ENCODE measurements at places on chromosomes 11 and 22.

DNA sequence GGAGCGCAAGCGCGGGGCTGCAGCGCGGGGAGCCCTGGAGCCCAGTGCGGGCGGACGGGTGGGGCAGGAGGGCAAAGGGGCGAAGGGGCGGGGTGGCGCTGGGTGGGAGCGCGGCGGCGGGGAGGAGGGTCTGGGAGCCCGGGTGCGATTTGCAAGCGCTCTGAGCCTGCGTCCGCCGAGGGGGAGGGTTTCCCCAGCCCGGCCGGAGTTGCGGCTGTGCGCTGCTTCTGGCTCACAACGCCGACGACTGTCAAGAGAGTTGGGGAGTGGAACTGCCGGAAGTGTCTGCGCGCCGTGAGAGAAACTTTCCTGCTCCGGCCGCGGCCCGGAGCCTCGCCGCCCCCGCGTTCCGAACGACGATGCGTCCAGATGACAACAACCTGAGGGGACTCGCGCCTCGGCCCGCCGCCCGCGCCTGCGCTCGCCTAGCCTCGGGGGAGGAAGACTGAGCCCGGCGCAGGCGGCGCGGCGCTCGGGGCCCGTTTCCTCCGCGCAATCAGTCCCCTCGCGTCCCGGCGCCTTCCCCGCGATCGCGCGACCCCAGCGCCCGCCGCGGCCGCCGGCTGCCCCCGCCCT is at the start of gene ARHGAP42:
Gene ARHGAP42, plus strand, starts transcription at position 235 of the 576 bp plus-strand sequence. CDS start 391 bp downstream, outside the sequence.
- peak; percentile 10 for DNase-seq

GRCh38 chr11:59534676-59535075 is 23.3 kb downstream of the OR4D9 start:
- no peak for DNase-seq

- DNase-seq, result no peak
These were observed 251.1 kb downstream of the RAB38 start for GRCh38 chr11:87924125-87924524.

DNA sequence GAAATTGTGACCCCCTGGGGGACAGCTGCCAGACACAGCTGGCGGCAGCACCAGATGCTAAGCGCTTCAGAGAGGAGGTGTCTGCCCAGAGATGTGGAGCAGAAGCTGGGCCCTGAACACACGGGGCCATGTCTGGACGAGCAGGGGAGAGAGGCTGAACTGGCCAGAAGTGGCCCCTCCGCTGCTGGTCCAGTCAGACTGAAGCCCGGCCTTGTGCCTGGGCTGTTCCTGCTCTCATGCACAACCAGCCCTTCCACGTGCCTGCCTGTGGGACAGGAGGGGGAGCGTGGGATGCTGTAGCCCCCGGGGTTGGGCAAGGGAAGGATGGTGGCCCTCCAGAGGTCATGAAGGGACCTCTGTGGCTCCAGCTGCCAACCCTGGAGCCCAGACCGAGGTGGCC is 1.8 kb downstream of the ADM2 start:
- no peak for DNase-seq

DNA sequence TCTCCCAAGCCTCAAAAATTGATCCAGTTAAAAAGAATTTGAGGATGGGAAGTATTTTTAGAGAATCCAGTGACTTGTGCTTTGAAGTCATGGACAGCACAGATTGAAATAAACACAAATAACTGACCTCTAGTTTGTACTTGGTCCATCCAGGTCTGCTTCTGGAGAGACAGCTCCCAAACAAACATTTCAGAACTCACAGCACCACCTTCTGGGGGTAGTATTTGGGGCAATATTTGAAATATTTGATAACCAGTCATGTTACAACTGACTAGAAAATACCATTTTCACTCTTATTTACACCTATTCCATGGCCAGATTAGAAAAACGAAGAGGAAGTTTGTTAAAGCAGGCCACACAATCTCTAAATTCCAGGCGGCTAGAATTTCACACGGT is 56.2 kb downstream of the CTSC start:
- no peak for DNase-seq

DNA sequence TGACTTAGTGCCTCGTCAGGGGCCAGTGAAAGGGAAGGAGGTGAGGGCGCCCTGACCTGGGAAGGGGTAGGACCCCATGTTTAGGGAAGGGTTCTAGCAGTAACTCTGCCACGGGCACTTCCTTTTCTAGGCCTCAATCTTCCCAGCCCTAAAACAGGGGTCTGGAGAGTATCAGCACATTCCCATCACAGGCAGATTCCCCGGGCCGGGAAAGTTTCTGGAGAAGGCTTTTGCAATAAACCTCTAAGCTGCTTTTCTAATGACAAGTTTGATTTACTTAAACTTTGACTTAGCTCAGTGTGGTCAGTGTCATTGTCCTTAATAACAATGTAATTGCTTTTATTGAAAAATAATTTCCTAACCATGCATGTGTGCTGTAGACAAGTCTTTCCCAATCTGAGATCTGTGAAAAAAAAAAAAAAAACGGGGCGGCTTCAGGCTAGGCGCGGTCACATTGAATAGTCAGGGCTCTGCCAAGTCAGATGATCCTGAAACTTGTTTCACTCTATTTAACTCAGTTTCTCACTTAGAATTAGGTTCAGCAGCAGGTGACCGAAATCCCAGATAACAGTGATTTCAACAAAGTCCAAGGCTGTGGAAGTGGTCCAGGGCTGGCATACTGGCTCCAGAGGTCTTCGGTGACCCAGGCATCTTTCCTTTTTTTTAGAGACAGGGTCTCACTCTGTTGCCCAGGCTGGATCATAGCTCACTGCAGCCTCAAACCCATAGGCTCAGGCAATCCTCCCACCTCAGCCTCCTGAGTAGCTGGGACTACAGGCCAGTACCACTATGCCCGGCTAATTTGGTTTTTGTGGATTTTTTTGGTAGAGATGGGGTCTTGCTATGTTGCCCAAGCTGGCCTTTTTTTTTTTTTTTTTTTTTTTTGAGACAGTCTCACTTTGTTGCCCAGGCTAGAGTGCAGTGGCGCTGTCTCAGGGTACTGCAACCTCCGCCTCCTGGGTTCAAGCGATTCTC is 19.5 kb upstream of the TAB1 start:
- no peak for DNase-seq

DNA sequence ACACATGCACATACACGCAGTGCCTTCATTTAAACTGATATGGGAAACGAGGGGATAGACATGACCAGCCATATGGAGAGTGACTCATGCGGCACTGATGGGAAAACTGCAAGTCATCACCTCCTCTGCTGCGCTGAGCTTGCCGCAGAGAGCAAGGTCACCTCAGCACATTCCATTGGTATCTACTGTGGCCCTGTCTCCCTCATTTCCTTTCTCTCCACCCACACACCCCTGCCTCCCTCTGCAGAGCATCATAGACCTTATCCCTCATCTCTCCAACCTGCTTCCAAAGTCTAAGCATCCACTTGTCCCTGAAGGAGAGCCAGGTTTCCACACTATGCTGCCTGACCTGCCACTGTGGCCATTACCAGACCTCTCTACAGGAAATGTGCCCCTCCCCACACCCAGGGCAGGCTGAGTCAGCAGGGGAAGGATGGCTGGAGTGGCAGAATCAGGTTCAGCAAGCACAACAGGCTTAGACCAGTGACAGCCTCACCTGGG is 116.9 kb upstream of the SNX19 start:
- DNase-seq, result no peak

DNA sequence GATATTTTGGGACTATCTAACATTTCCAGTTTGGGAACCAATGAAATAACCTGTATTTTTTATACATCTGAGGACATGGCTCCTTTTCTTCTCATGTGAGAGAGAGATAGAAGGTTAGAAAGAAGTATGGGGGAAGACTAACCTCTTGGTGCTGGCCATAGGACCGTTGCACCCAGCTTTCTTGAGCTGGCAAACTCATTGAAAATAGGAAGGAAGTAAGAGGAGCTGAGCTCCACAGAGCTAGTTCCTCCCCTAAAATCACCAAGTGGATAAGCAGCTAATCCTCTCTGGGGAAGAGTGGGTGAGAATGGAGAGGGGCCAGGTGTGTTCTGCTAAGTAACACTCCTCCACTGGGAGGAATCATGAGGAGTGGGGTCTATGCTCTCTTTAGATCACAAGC is 387.4 kb upstream of the CADM1 start:
- no peak for DNase-seq

DNA sequence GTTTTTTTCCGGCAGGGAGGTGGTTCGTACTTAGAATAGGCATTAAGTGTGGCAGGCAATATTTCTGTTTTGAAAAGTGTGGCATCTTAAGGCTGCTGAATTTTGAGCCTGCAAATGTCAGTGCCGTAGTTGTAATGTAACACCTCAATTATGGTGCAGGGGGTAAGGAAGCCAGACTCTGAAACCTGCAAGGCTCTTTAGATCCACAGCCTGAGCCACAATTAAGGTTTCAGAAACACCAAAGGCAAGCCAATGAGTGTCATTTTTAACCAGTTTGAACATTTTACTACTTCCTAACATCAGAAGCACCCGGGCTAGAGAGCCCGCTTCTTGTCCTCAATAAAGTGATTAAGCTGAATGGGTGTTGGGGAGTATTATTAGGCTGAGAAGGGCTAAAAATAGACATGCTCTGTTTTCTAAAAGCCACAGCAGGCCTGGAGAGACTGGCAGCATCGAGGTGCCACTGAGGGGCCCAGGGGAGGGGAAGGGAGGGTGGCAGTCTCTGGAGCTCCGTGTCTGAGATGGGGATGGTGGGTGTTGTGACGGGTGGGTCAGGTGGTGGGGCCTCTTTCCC is 113.4 kb downstream of the ZBTB16 start:
- DNase-seq, result no peak

DNA sequence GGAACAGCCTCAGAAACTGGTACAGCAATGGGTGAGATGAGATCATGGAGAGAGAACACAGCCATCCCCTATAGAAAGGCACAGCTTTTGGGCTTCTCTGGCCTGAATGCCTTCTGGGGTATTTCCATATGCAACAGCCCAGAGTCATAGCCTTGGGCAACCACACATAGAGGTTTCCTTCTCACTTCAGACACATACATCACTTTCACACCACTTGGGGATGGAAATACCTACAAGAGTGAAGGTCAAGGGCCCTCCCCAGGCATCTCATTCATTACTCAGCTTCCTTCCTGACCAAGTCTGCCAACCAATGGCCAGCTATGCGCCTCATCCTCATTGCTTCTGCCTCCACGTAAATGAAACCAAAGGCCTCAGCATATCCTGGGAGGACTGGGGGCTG is 17.7 kb upstream of the OLFML1 start:
- no peak for DNase-seq

GRCh38 chr22:41661088-41661487 is 27.6 kb downstream of the SNU13 start:
- DNase-seq, result no peak

GRCh38 chr22:35842519-35842913 is 124.8 kb downstream of the APOL5 start:
- DNase-seq, result no peak

DNA sequence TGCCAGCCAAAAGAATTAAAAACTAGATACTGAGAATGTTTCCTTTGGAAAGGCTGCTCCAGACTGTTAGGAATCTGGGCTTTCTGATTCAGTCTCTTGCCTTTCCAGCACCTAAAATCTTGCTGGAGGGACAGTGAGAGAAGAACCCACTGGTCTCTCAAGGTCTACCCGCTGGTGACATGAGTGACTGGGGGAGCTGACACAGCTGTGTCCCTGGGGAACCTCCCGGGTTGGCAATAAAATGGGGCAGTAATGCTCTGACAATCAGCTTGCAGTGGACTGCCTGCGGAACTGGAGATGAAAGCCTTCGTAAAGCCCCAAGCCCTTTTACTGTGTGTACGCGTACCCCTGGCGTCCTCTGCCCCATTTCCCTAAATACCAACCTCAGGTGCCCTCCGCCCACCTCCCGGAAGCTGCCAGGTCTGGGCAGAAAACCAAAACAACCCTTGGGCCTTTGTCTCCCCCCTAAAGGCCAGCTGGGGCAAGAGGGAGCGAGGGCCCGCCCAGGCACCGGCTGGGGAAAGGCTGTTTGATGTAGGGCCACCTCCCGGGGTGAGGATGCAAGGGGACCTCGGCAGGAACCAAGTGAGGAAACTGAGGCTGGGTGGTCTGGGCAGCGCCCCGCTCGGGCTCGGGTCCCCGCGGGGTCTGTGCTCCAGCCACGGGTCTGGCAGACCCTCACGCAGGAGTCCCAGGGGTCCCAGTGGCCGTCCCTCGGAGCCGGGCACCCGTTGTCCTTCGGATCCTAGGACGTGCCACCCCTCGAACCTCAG is 741 bp downstream of the CARS1 start:
- no peak for DNase-seq

DNA sequence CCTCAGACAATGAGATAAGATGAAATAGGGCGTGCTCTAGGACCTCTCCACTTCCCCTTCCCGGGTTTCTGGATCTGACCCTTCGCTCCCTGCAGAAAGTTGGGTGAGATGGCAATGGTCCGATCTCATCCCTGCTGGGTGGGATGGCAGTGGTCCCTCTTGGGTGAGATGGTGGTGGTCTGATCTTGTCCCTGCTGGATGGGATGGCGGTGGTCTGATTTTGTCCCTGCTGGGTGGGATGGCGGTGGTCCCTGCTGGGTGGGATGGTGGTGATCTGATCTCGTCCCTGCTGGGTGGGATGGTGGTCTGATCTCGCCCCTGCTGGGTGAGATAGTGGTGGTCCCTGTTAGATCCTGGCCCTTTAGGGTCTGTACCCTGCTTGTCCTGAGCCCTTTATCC is 21.3 kb downstream of the ST14 start:
- no peak for DNase-seq

GRCh38 chr11:36281850-36282249 is 7.4 kb downstream of the COMMD9 start:
- no peak for DNase-seq

DNA sequence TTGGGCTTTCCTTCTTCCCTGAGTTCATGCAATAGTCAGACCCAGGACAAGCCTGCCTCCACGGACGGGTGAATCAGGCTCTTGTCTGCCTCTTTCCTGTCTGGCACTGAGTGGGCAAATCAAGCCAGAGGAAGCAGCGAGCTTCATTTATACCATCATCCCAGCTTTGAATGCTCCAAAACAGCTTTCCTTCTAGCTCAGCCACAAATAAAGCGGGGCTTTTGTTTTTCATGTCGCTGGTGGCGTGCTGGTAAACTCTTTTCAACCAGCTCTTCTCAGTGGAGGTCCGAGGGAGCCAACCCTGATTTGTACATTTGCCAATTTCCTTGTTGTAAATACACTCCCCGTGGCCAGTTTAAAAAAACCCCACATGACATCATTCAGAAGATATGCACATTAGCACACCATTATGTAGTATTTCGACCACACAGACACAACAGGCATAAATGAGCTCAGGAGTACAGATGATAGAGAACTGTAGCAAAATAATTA is 8.6 kb downstream of the C11orf91 start:
- peak; percentile 53 for DNase-seq

- no peak for DNase-seq
These were observed 12.1 kb downstream of the CPT1A start for GRCh38 chr11:68829581-68829980.

All from amygdala (tissue), 56 donors.